ENCODE measurements at places on chromosomes 4 and X.

DNA sequence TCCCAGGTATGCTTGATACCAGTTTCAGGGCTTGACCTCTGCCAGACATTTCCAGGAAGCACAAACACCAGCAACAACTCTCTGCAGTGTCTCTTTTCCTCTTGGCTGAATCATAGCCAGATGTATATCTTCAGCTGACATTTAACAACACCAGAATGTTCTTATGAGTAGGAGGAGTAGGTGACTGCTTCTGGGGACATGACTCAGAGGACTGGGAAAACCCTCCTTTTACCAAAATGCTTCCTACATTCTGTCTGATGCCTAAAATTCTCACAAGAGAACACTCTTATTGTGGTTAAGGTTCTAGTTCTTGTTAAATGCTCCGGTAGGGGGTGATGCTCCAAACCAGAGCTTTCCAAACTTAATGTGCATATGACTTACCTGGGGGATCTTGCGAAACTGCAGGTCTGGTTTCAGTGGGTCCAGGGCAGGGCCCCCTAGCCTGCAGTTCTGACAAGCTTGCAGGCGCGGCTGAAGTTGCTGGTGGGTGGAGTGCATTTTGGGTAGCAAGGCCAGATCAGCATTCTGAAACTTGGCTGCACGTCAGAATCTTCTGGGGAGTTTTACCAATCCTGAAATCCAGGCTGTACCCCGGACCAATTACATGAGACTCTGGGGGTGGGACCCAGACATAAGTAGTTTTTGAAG is 329.3 kb upstream of the RPS6KA3 start:
- no peak for DNase-seq

- DNase-seq = no peak
Observed at GRCh38 chrX:103254171-103254824, 657 bp downstream of the TCEAL8 start.

GRCh38 chrX:49767236-49767635 is 61.9 kb upstream of the PAGE4 start:
- no peak for DNase-seq

- no peak for DNase-seq
Observed at GRCh38 chr4:37816006-37816405, 10.5 kb upstream of the PGM2 start.

DNA sequence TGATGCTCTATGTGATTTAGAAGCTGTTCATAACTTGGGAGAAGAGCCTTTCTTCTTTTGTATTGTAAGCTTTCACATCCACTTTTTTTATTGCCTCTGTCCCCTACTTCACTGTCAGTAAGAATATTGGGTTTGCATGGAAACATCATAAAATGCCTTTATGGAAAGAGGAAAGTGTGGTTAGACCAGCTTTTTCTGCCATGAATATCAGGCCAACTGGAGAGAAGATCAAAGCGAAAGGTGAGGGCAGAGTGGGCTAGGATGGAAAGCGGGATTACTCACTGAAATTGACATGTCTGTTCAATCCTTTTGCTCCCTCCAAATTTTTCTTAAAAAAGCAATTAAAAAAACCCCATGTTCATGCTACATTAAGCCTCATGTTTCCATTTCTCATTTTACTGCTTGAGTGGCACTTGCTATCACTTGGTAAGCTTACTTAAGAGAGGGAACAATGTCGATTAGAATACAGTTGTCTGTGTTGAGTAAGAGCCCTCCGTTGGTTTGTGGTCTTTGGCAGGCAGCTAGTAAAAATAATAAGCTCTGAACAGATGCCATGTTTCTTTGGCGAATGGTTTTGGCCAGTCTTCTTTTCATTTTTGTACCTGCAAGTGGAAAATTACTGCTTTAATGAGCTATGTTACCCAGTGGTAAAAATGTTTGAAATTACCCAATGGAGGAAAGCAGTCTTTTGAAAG is 35.9 kb downstream of the SUPT20HL1 start:
- no peak for DNase-seq

DNA sequence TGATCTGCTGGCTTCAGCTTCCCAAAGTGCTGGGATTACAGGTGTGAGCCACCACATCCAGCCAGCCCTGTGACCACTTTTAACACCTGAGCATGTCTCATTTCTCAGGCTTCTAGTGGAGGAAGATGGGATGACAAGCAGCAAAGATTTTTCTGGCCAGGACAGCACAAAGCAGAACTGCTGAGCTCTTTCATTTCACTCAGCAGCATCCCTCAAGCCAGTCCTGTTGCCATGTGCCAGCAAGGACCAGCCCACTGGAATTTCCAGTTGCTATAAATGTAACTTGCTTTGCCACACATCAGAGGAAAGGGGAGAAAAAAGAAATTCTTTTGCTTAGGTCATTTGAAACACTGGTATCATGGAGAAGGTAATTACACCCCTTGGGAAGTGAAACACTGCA is 75.9 kb downstream of the SLC9A7 start:
- no peak for DNase-seq

GRCh38 chrX:46737462-46737861 is 21.5 kb downstream of the SLC9A7 start:
- DNase-seq = no peak

- DNase-seq = no peak
Observed at GRCh38 chrX:32293962-32294700, 917.2 kb downstream of the DMD start.

DNA sequence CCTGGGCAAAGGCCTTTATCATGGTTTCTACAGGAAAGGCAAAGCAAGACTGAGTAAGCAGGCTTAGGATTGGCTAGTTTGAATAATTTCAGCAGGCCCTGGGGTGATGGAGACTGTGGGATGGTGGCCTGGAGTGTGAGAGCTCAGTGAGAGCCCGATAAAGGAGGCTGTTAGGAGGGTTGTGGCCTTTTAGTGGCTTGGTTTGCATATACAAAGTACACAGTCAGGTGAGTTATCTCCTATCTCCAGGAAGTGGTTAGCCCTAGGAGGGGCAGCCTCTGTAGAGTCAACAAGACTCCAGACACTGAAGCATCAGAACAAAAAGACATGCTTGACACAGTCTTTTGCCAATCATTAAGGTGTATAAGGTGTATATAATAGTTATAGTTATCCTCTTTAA is 157.2 kb downstream of the CFAP299 start:
- DNase-seq = no peak

GRCh38 chrX:54817220-54817820 is 9.8 kb downstream of the MAGED2 start:
- DNase-seq = no peak

- DNase-seq = no peak
Observed at GRCh38 chr4:11323771-11324170, 104.9 kb downstream of the HS3ST1 start.

DNA sequence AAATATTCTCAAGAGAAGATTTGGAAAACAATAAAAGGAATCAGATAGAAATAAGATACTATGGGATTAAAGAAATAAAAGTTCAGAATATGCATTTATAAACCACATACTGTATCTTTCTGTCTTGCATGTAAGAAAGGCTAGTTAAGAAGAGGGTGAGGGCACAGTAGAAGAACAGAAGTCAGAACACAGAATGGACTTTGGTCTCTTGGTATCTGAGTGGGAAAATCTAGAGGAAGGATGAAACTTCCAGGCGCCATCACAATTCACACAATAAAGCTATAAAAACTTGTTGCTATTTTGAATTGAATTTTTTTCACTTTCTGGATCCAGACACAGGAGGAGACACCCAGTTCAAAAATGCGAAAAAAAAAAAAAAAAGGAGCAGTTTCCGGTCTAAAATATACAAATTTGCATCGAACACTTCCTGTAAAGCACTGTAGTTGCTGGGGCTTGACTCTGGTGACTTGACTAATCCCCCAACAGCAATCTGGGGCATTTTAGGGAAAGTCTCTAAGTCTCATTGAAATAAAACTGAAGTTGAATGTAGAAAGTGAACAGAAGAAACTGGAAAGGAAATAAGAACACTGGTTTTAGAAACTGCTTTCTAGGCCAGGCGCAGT is 8.1 kb upstream of the NAAA start:
- DNase-seq = no peak

DNA sequence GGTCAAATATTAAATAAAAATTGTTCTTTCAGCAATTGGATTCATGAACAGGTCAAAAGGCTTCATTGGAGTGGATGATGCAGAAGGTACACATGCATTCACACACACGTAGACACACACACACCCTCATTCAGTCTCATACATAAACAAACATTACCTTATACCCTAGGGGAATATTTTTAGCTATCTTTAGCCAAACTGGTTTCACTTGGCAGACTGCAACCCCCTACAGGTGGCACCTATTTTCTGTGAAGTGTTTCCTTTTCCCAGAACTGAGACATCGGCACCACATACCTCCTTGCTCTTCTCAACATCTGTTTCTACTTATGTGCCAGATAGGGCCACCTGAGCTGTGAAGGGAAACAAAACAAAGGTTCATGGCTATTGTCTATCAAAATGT is 18.5 kb upstream of the KDR start:
- DNase-seq = no peak

Data from right renal cortex interstitium (tissue), 3 donors.